ENCODE measurements at places on chromosomes 4 and X.

DNA sequence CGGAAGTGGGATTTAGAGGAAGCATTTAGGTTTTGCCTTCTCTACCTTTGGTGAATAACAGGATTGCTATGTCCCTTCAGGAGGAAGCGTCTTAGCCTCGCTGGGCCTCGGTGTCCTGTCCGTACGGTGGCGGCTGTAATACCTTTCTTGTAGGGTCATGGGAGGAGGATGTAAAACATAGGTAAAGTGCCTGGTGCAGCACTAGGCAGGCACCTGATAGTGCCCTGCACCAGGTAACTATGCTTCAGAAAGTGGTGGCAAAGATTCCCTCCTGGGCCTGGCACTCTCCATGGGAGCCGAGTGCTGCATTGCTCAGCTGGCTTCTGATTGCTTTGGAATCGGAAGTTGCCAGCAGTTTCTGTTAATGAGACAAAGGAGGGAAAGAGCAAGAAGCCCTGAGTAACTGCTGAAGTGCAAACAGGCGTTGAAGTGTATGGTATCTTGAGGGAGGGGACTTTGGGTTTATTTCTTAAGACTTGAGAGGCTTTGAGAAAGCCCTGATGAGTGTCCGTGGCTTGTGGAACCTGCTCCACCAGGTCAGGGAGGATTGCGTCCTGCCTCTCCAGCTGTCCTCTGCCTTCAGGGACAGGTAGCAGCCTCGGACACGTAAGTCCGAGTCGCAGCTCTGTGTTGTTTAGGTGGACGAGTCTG lies 45.8 kb downstream of the TBC1D14 start:
- DNase-seq: no peak

DNA sequence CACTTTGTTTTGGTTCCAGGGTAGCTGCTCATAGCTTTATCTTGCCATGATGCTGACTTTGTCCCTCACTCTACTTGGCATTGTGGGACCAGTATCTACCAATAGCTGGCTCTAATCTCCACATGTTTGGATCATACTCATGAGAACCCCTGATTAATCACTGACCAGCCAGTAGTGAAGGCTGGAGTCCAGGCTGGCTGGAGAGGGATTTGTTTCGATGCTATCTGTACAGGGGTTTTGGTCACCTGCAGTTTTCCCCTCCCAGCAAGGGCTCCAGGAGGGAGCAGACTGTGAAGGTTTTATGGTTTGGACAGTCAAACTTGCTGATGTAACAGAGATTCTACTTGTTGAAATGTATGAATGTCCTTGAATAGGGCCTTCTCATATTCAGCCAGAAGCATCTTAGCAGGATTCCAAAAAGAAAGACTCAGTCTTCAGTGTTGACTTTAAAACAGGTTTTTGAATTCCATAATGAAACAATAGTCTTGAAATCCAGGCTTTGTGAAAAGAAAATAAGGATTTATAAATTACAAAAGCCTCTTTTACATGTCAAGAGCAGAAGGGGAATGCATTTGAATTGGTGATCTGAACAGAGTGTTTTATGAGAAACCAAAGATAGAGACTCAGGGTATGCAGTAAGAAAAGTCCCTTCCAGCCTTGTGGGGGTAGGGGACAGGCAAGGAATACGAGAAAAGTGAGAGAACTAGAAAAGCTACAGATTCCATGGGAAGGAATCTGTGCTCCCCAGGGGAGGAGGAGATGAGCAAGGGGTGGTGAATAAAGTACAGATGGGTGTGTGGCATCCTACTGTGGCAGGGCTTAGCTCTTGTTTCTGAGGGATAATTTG lies 103.1 kb upstream of the SHISA3 start:
- peak; percentile 88 for DNase-seq

DNA sequence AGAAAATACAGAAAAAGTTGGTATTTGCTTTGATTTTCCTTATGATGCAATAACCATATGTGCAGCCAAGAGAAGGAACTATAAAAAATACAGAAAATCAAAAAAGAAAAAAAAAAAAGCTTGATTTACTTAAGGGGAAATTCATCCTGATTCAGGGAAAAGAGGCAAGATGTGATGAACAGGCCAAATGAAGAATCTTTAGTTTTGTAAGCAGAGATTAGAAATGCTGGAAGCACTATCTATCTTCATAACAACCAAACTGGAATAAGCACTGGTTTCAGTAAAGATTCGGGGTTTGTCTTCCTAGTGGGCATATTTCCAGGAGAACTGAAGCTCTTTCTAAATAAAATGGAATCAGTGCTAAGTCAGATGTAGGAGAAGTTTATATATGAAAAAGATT lies 82.9 kb upstream of the KCNIP4 start:
- DNase-seq: no peak

DNA sequence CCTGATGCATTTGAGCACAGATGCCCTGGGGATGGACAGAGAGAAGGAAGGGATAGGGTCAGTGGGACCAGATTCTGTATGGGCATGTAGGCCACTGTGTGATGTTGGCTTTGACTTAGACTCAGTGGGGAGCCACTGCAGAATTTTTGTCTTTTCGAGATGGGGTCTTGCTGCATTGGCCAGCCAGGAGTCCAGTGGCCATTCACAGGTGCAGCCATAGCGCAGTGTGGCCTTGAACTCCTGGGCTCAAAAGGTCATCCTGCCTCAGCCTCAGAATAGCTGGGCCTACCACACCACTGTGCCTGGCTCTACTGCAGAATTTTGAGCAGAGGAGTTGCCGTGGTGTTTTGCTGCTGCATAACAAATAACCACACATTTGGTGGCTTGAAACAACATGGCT lies 22.8 kb downstream of the TBC1D14 start:
- no peak for DNase-seq

- DNase-seq: no peak
These were observed 12.4 kb downstream of the USP46 start for GRCh38 chr4:52646741-52647140.

DNA sequence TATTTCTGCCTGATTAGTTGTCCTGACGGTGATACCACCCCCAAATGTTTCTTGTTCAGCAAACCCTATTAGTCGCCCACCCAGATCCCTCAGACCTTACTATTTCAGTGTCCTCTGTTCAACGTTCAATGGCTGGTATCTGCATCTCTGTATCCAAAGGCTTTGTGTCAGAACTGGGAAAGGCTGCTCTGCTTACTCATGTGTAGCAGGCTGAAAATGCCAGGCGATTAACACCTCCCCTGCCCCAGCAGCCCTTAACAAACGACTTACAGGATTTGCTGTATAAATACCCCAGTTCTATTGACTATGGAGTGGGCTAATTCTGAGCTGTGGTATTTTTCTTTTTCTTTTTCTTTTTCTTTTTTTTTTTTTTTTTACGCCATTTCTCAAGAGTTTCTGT lies 415.0 kb downstream of the ZNF674 start:
- peak; percentile 1 for DNase-seq

GRCh38 chr4:55633903-55634302 lies 2.2 kb downstream of the NMU start:
- DNase-seq: peak; percentile 12

DNA sequence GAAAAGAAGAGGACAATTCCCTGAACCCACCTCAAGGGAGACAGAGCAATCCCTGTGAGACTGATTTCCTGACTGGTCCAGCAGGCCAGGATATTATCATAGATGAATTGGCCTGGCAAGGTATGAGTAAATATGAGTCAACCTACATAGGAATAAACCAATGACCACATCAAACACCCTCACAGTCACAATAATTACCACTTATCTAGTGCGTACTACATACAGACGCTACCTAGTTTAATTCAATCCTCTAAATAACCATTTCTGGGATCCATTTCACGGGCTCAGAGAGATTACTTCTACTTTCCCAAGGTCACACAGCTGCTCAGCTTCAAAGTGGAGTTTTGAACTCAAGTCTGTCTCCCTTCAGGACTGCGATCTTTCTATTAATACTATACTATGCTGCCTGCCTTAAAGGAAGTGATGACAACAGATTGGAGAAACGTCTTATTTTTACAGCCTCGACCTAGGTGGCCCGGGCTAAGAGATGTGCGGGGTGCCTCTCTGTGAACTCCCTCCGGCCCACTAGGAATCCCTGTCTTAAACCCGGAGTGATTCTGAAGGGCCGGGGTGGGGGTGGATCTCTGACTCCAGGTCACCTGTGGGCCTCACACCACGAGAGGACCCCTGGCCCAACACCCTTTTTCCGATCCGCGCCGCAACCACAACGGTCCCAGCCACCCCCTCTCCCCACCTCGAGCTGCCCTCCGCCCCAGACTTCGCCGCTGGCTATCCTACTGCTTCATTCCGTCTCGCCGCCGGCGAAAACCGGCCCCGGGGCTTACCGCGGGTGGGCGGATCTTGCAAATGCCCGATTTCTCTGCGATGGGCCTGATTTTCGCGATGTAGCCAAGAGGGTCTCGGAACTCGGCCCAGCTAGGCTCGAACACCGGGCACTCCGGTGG lies 800 bp downstream of the KDM5C start:
- DNase-seq: peak; percentile 24

GRCh38 chr4:177339477-177340374 lies 30.1 kb downstream of the NEIL3 start:
- DNase-seq: peak; percentile 23

- no peak for DNase-seq
These were observed 44.0 kb downstream of the KLHL5 start for GRCh38 chr4:39106011-39106410.

DNA sequence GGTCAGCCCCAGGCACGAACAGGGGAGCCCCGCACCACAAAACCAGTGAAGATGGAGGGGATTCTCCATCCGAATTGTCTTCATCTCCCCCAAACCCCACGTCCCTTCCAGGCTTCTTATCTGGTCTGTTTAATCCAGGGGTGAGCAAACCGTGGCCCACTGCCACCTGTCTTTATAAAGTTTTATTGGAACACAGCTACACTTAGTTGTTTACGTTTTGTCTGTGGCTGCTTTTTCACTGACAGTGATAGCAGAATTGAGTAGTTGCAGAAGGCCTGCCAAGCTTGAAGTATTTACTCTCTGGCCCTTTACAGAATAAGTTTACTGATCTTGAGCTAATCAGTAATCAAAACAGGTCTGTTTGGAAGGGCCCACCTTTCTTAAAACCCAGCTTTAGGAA lies 324.0 kb downstream of the ARHGAP10 start:
- DNase-seq: no peak

- no peak for DNase-seq
These were observed 16.0 kb downstream of the ZNF275 start for GRCh38 chrX:153349952-153350351.

- no peak for DNase-seq
These were observed 33.4 kb downstream of the C4orf50 start for GRCh38 chr4:5984843-5985242.

DNA sequence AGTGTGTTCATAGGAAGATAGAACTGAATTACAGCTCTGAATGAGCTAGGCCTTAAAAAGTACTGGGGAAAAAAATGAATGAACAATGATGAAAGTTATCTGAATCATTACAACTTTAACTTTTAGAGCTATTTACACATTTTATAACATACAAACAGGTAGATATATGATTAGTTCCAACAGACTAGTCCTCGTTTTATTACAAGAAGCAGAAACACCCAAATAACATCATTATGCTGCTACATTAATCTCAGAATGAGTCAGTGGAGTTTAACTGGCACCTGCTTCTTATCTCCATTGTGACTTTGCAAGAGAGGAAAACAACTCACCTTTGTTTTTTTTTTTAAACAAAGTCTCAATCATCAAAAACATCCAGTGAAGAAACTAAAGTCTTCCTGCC lies 15.2 kb downstream of the ATP8A1 start:
- DNase-seq: no peak

- DNase-seq: no peak
These were observed 11.8 kb downstream of the SCD5 start for GRCh38 chr4:82786828-82787227.

GRCh38 chr4:13492747-13493146 lies 8.6 kb upstream of the RAB28 start:
- DNase-seq: no peak

DNA sequence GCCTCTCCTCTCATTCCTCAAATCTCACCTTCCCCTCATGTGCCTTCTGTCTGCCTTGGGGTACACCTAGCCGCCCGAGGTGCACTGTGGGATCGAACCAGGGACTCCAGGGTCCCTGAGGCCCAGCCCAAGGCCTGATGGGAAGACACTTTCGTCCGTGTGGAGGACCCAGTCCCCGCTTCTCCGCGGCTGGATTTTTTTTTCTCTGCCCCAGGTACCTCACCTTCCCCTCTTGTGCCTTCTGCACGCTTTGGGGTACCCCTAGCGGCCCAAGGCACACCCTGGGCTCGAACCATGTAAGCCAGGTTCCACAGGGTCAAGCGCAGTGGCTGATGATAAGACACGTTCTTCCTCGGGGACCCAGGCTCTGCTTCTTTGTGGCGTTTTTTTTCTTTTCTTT lies 530.7 kb downstream of the CWH43 start:
- no peak for DNase-seq

DNA sequence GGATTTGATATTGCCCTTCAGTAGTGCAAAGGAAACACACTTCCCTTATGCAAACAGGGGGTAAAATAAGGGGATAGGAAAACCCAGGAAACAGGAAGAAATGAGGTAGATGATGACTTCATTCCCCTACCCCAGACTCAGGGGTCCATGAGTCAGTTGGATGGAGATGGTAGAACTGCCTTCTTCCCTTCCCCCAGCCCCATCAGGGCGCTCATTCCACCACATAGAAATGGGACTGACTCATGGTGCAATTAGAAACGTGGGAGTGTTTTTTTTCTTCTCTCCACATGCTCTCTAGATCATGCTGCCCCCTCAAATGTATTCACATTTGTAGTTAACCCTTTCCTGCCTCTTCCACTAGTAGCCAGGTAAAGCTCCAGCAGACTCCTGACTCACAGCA lies 23.1 kb upstream of the ARMCX2 start:
- no peak for DNase-seq

DNA sequence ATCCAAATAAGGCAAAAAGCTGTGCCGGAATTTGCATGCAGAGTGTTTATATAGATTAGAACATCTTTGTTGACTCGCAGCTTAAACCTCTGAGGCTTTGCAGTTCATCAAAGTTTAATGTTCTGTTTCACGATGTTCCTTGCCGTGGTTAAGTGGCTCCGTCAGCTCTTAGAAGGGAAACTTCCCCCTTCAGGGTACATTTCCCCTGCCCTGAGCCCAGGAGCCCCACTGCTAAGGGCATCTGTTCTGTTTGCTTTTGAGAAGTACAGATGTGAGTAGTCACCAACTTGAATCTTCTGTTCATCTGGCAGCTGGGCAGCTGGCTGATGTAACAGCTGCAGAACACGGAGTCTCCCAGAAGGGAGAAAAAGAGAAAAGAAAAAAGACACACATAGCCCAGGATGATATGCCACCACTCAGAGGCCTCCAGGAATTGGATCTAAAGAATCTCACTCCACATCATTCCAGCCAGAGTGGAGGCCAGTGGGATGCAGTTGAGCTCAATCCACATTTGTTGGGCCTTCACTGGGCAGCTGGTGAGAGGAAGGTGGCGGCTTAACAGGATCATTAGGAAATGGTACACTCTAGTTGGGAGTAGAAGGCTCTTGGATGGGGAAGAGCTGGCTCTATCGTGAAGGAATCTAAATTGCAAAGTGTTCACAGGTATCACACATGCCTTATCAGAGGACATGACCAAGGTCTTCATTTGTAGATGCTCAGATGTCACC lies 178.7 kb upstream of the RBPJ start:
- no peak for DNase-seq

DNA sequence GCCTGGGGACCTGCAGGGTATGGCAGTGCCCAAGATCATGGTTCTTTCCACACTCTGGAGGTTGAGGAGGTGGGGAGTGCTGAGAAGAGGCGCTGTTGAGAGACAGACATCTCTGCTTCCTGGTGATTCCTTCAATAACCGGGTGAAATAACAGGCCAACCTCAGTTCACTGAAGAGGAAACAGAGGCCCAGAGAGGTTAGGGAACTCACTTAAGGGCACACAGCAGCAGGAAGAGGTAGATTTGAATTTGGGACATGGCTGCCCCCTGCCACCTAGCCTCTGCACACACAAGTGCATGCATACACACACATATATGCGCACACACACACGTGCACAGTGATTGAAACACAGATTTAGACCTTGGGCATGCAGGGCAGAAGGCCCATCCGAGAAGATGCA lies 24.9 kb upstream of the HMX1 start:
- DNase-seq: no peak
